ENCODE measurements at places on chromosomes 1 and 21.

GRCh38 chr1:207799989-207800648 is 48.3 kb downstream of the CD46 start:
- no peak for DNase-seq

DNA sequence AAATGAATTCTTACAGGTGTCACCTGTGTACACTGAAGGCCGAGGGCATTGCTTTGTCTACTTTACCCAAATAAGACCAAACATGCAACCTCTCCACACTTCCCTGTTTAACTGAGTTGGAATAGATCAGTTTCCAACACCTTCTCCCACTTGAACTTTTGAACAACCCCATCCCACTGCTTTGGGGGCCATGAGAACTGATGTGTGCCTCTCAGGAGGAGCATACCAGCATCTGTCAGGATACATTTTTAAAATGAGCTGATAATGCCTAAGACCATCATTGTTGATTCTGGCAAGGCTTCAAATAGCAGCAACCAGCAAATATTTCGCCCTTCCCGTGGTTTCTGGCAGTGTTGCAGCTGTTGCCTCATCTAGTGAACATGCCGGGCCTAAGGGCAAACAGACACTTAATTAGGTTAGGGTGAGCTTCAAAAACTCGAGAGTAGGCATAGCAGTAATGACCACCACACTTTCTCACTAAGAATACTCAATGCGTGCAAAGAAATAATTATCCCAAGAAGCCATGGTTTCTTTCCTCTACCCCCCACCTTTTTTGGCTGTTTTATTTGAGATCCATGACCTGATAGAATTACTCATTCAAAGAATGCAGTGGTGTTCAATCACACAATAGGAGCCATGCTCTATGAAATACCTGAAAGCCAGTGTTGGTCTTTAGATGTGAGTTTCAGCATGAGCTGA is 63.7 kb downstream of the MAP10 start:
- peak; percentile 67 for DNase-seq

- DNase-seq: no peak
Observed at GRCh38 chr1:33171977-33172813, 9.6 kb downstream of the TRIM62 start.

GRCh38 chr1:2587071-2587859 is 688 bp downstream of the PRXL2B start:
- DNase-seq: no peak

GRCh38 chr1:20211511-20211931 is 25.2 kb upstream of the PLA2G2C start:
- no peak for DNase-seq

DNA sequence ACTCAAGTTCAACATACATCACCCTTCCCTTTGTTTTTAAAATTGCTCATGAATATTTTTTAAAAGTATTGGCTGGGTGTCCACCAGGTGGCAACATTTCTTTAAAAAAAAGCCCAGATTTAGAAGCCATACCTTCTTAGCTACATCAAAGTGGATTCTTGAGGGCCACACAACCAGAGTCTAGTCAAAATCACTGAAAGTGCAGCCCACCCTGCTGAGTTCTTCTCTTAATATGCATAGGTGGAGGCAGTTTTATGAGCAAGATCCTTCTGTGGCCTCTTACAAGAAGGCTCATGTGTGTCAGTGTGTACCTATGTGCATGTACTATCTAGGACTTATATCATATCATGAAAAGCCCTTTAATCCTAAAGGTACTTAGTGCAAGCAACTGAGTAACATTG is 16.9 kb upstream of the GNG12 start:
- DNase-seq: no peak

GRCh38 chr1:161133220-161133740 is 813 bp upstream of the DEDD start:
- no peak for DNase-seq

DNA sequence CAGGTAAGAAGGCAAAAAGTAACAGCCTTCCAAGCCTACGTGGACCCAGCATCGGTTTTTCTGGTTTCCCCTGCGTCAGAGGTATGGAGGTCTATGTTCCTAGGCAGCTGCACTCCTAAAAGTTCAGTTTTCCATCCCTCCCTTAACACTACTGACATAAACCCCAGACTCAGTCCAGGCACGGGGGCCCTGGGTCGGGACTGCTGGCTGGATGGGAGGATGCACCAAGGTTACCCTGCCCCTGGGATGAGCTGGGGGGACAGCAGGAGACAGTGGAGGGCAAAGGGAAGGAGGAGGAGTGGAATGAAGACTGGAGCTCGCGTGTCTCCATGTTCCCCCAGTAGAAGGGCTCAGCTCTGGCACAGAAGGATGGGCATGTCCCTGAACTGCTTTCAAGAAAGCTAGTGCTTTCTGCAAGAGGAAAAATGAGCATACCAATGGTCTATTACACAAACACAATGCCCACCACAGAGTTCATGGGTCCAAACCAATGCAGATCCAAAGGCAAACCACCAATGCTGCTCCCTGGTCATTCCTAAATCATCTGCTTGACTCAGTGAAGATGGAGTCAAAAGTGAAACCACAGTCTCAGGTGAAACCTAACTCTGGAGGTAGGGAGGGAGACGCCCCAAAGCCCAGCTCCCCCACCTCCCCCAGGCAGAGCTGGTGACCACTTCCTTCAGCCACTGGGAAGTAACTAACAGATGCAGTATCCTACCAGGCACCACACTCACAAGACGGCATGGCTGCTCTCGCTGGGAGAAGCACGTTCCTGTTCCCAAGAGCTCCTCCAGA is 54.9 kb downstream of the CD46 start:
- DNase-seq: no peak

DNA sequence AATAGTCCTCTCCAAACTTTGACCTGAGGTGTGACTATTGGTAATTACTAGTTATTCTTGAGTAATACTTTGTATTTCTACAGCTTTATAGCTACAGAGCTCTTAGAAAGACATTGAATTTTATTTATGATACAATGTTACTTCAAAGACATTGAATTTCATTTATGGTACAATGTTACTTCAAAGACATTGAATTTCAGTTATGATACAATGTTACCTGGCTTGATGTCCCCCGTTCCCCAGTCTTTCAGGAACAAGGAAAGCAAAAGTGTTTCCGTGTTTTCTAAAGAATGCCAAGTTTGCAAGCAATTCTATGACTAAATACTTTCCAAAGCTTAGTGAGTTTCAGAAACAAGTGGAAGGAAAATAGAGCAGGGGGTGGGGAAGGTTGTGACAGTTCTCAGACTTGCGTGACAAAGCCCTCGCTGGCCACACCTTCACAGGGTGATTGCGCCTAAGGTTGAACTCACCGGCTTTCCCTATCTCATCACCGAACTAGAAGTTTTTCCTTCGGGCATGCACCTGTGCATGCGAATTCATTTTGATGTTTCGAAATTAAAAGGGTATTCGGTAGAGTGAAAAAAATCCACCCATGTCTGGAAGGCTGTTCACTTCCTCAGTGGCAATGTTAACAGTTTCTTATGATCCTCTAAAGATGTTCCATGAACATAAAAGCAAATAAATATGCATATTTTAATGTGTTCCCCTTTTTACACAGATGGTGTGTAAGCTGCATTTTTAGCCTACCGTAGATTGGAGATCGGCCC is 909 bp upstream of the PAXBP1 start:
- no peak for DNase-seq

DNA sequence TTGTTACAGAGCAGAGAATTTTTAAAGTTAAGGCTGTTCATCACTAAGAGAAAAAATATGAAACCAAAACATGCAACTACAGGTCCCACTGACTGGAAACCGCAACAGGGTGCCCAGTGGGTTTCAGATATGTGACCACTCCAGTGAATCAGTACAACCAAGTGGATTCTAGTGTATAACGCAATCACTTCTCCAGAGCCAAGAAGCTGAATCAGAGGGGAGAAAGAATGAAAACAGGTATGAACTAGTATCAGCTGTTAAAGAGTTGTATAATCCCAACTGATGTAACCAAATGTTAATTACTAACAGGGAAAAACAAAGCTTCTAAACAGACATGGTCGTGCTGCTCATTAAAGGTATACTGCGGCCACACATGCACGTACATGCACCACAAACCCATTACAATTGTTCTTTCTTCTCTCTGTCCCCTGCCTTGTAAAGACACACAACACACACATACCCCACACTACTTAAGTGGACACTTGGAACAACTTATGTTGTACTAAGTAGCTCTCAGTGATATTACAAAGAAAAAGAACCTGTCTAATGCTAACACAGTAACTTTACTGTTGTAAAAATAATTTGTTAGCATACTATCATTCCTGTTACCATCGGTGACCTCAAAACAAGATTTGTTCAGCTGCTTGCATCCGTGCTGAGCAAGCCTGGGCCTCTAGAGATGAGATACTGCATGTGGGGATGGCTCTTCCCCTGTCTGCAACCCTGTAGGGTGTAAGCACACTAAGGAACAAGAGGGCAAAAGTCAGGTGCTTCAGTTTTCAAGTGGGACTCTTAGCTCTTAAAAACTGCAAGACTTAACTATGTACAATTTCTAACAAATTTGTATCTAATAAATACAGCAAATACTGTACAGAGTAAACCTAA is 74.2 kb downstream of the PTPN14 start:
- peak; percentile 97 for DNase-seq

- no peak for DNase-seq
Observed at GRCh38 chr1:87208931-87209330, 119.7 kb upstream of the LMO4 start.

- DNase-seq: no peak
Observed at GRCh38 chr1:239218301-239218700, 168.1 kb upstream of the CHRM3 start.

DNA sequence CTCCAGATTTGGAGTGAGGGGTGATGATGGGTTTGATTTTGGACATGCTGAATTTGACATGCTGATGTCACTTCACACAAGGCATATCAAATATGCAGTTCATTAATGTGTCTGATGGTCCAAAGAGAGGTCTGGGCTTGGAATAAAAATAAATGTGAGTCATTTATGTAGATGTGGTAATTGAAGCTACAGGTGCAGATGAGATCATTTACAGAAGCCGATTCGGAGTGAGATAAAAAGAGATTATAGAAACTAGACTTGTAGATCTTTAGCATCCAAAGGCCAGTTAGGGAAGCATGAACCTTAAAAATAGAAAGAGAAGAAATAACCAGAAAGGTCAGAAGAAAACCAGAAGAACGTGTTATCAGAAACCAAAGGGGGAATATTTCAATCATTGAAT is 350.9 kb upstream of the ZP4 start:
- no peak for DNase-seq

DNA sequence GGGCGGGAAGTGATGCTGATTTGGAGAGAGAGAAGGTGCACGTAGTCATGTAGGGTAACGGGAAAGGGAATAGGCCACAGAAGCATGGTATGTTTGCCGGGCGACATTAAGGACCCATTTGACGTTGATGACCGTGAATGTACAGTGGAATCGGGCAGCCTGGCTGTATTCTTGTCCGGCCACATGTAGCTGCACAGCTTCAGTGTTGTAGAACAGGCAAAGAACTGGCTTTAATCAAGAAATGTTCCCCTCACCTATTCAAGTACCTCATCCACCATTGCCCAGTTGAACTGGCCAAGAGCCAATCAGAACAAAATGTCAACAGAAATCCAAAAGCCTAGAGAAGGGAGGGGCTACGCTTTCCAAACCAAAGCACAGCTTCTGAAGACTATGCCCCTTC is 104.8 kb downstream of the DHRS3 start:
- DNase-seq: no peak

DNA sequence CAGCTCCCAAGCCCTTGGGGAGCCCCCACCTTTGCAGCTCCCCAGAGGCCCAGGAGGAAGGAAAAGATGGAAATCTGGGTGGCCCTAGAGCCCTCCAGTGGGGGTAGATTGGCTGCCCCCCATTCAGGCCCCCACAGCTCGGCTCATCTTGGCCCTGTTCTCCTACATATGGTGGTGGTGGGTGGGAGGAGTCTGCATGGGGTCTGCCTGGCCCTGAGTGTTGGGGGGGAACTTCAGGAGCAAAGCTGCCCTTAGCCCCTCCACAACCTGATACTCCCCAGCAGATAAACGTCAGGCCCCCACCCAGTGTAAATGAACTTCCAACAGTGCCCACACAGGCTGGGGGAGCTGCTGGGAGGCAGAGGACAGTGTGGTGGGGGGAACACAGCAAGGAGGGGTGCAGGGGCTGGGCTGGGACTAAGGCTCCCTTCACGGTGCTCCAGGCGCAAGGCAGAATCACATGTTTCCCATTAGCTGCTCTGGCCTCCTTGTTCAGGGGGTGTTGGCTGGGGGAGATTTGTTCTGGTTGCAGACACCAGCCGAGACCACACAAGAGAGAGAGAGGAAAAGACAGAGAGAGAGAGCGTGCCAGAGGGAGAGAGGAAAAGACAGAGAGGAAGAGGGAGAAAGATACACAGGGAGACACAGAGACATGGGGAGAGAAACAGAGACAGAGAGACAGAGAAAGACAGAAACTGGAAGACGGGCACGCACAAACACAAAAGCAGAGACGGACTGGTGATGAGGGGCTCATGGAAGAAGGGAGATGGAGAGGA is 42.6 kb downstream of the AHDC1 start:
- DNase-seq: no peak

DNA sequence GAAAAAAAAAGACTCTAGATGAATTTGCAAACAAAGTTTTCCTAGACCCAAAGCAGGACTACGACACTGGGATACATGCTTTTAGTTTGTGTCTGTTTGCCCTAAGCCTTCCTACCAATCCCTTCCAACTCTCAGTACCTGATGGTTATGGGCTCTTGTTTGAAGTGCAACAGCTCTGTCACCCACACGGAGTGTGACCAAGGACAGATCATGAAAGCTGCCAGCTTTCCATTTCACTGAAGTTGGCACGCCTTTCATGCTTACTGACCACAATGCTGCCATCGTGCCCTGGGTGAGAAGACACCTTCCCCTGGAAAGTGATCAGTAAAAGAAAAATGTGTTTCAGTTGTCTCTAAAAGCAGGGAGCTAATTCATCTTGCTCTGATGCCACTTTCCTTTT is 312.5 kb upstream of the PTBP2 start:
- no peak for DNase-seq

- no peak for DNase-seq
Observed at GRCh38 chr21:33856893-33857527, 58.6 kb downstream of the ATP5PO start.

GRCh38 chr1:40646315-40646714 is 19.2 kb downstream of the RIMS3 start:
- no peak for DNase-seq

- DNase-seq: peak; percentile 96
Observed at GRCh38 chr1:119080586-119080985, 59.9 kb downstream of the WARS2 start.

DNA sequence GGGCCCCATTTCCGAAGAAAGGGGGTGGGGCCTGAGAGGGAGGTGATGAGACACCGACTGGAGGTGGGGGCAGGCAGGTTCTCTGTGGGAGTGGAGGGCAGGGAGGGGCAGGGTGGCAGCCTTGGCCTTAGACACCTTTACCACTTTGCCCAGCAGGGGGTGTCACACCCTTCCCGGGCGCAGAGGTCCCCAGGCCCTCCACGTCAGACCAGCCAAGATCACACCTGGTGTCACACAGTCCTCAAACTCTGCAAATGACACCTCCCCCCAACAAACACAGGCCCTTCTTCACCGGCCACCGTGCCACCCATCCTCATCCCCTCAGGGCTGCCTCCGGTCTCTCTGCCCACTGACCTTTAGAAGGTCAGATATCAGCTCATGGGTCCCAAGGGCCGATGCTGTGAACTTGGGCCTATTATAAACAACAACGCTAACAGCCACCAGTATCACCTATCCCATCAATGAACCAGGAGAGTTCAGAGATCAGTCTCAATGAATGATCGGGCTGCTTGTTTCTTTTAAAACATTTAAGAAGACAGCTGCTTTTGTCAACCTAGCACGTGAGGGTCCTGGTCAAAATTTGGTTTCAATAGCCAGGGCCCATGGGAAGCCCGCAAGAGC is 103.9 kb downstream of the CASZ1 start:
- DNase-seq: no peak

Measured in non-pigmented ciliary epithelial cell (primary cell).